ENCODE measurements at places on chromosomes 2 and 18.

- DNase-seq, result no peak
Observed at GRCh38 chr2:215136669-215137328, 1.6 kb downstream of the ABCA12 start.

DNA sequence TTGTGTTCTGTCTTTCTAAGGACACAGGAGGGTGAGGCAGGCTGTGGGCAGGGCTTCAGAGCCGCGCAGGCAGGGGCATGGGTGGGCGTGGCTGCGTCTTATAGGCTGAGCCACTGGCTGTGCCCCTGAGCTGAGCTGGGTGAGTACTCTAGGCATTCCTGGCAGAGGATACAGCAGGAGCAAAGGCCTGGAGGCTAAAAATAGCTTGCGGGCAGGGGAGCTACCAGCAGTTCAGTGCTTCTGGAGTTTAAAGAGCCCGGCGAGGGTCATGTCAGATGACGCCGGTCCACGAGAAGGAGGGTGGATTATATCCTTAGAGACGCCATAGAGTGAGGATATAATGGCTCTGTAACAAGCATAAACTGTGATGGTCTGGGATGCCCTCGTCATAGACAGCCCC, 31.5 kb upstream of the PDIA6 start:
- DNase-seq, result peak; percentile 58

DNA sequence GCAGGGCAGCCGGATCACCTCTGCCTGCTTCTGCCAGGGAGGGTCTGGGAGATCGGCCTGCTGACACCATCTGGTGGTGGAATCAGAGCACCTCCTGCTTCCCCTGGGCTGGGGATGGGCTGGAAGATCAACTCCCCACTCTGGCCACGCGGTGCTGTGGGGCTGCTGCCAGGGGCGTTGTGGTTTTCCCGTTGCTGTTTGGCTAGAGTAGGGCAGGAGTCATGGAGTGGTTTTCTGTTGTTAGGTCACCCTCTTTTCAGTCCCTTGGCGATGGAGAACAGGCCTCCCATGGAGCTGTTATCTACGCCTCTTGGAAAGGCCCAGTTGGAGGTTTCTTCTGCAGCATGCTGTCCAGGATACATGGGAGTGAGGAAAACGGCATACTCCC, 15.2 kb downstream of the BCL2L11 start:
- DNase-seq, result no peak

GRCh38 chr2:102657770-102658169, 38.4 kb downstream of the SLC9A2 start:
- no peak for DNase-seq

GRCh38 chr2:202669841-202670240, 35.1 kb downstream of the FAM117B start:
- DNase-seq, result no peak

DNA sequence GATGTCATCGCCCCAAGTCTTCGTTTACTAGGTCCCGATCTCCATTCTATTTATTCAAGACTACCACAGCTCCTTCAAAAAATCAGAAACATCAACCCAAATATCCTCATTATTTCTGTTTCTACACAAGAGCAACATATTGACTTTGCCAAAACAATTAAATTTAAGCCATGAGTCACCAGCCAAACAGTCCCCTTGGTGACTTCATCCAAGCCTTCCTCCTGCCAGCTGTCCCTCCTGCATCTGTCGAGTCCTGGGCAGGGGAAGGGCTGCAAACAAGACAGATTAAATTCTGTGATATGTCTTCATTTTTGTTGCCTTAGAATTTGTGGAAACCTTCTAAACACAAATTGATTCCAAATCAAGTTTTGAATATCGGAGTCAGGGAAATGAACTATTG, 110.3 kb downstream of the SP3 start:
- DNase-seq, result no peak

DNA sequence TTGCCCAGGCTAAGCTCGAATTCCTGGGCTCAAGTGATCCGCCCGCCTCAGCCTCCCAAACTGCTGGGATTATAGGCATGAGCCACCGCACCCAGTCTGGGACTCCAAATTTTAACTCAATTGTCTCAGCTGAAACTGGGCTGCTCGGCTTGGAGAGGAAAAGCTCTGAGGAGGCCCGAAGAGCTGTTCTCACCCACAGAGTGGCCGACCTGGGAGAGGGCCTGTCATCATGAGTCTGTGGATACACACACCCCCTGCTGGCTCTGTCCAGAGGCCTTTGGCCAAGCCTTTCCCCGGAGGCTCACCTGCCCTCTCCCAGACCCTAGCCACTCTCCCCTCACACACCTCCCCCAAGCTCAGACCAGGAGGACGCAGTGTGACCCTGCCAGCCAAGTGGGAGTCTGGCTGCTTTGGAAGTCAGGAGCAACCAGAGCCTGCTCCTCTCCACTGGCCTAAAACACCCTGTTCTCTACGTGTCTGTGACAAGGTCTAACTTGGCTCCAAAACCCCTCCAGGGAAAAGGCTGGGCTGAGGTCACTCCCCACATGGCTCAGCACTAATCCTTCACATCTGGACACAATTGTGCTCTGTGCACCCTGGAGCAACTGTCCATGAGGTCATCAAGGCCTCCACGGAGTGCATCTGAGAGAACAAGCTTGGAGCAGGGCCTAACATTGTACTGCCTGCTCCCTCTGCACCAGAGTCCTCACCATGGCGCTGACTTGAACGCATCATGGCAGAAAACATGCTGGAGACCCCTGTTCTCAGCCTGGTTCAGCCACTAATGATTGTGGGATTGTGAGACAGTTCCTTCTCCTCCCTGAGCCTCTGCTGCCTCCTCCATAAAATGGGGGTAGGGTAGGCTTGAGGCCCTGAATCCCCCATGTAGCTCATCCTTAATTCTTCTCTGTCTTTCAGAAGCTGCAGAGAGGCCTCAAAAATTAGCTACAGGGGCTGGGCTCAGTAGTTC, 49.9 kb upstream of the RAB6C start:
- no peak for DNase-seq

GRCh38 chr2:44753552-44754285, 187.8 kb upstream of the SIX3 start:
- no peak for DNase-seq

- no peak for DNase-seq
Observed at GRCh38 chr2:11388262-11389051, 44.0 kb upstream of the ROCK2 start.

GRCh38 chr2:181140414-181140813, 160.0 kb downstream of the UBE2E3 start:
- DNase-seq, result no peak

DNA sequence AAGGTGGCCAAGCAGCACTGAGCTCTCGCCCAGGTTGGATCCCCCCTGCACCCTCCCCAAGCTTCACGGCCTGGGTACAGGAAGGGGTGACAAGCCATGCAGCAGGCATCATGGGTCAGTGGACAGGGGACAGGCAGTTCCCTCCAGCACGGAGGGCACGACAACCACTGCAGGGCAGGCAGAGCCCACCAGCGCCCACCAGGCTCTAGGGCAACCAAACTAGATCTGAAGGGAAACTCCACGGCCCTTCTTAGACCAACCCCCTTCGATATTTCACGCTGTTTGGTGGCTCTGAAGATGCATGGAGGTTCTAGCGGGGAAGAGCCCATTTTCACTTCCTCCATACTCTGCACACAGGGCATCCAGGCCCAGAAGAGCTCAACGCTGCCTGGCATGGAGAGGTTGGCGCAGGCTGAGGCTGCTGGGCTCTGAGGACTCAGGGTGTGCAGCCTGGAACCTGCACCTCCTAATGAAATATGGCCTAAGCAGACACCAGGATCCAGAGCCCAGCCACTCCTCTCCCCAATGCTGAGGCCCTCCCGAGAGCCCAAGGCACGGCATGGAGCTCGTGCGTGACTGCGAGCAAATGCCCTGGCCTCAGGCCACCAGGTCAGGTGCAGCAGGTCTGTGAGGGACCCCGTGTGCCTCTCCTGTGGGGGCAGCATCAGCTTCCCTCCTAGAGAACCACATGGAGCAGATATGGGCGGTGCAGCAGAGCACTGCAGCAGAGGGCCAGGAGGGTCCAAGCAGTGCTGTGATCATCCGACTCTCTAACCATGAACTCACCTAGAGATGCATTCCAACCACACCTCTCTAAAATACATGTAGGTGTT, 8.7 kb upstream of the MTERF4 start:
- DNase-seq, result no peak

DNA sequence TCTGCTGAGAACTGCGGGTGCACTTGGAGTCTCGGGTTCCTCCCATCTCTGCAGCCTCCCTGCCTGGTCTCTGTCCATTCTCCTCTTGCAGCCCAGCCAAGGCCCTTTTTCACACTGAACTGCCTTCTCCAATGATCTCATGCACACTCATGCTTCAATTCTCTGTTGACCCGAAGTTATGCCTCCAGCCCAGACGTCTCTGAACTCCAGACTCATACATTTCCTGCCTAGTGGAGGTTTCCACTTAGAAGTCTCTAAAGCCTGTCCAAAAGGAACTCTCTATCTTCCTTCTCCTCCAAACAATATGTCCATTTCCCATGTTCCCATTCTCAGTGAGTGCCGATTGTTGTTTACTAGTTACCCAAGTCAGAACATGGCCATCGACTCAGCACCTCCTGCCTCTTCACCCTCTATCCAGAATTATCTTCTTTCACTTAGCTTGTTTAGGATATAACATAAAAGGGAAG, 155.2 kb downstream of the IRS1 start:
- no peak for DNase-seq

- no peak for DNase-seq
Observed at GRCh38 chr2:206211657-206212255, 52.1 kb downstream of the EEF1B2 start.

GRCh38 chr18:48765053-48765452, 185.7 kb downstream of the SMAD7 start:
- no peak for DNase-seq

GRCh38 chr2:209496586-209496982, 72.7 kb downstream of the MAP2 start:
- no peak for DNase-seq

DNA sequence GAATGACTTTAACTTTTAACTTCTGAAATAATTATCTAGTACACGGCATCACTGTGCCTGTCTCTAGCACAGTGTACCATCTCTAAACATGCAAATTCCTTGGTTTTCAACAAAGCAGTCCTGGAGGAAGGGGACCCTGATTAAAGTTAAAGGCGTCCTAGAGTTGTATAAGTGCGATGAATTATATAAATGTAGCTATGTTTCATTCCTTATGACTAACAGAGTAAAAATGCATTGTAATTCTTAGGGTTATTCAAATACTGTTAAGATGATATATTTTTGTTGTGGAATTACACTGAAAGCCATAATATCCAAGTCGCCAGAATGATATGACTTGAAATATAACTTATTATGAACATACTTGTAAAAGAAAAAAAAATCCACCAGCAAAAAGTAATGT, 544.9 kb upstream of the LINC00305 start:
- no peak for DNase-seq

DNA sequence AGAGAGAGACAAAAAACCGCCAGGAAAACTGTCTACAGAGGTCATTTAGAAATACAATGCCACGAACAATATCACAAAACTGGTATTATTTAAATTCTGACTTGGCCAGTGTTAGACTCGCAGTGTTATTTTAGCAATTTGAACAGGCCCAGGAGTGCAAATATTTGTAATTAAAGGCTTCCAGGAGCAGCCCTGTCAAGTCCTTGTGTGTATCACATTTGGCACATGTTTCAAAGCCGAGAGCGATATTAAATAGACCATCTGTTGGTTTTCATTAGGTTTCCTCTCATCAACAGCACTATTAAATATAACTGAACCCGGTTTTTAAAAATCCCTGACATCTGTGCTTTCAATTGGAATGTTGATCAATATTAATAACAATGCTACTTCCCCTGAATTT, 656.9 kb downstream of the TSN start:
- DNase-seq, result no peak

GRCh38 chr2:75792996-75793395, 82.3 kb upstream of the GCFC2 start:
- DNase-seq, result no peak

DNA sequence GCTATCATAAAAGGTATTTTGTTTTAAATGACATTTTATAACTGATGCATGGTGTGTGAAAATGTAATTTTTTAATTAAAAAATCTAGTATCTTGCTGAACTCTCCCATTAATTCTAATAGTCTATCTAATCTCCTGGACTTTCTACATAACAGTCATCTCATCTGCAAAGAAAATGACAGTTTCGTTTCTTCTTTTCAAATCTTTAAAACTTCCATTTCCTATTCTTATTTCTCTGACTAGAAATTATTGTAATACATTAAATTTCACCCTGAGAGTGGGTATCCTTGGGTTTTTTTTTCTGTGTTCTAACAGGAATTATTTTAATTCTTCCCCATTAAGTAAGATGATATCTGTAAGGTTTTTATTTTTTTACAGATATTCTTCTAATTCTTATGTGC, 120.1 kb downstream of the KCNF1 start:
- DNase-seq, result no peak

DNA sequence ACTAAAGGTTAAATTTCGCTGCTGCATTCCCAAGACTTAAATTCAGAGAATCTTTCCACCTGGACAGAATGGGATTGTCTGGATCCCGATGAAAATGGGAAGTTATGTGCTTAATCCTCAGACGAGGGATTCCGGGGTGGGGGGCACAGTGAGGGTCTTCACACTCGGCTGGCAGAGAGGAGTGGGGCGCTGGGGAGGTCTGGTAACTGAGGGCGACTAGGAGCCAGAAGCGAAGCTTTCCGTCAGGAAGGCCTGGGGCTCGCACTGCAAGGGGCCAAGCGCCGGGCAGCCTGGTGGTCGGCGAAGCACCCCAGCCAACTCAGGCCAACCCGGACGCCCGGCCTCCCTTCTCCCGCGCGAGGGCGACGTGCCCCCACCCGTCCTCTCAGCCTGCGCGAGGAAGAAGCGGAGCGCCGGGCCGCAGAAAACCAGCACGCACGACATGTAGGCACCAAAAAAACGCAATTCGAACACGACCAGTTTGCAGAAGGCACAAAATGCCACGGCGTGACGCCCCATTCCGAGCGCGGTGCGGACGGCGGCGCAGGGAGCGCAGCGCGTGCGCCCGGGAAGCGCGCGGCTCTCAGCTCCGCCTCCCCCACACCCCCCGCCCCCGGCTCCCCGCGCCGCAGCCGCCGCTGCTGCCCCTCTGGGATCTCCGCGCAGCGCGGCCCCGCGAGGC, 188.1 kb downstream of the ZEB2 start:
- DNase-seq, result no peak

DNA sequence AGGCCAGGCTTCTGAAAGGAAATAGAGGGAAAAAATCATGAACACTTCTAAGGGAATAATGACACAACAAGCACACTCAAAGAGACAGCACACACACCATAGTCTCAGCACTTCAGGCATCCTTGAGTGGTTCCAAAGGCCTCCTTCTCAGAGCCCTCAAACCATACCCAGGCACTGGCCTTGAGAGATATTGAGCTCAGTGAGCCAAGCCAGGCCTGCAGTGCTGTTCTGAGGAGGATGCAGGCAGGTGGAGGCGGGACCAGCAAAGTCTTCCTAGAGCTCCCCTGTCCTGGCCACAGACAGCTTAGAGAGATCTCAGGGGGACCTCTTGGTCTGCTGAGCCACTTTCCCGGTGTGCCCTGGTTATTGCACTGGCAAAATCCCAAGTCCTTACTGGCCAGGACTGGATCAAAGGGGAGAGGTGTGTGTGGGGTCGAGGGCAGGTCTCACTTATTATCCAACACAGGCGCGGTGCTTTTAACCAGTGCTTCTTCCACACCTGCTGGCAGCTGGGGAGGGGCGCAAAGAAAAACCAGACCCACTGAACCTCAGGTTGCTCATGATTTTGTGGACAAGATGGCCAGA, 86.8 kb upstream of the HAAO start:
- no peak for DNase-seq

All from iPS DF 6.9 (cell line).